ENCODE measurements at places on chromosomes 3 and 15.

DNA sequence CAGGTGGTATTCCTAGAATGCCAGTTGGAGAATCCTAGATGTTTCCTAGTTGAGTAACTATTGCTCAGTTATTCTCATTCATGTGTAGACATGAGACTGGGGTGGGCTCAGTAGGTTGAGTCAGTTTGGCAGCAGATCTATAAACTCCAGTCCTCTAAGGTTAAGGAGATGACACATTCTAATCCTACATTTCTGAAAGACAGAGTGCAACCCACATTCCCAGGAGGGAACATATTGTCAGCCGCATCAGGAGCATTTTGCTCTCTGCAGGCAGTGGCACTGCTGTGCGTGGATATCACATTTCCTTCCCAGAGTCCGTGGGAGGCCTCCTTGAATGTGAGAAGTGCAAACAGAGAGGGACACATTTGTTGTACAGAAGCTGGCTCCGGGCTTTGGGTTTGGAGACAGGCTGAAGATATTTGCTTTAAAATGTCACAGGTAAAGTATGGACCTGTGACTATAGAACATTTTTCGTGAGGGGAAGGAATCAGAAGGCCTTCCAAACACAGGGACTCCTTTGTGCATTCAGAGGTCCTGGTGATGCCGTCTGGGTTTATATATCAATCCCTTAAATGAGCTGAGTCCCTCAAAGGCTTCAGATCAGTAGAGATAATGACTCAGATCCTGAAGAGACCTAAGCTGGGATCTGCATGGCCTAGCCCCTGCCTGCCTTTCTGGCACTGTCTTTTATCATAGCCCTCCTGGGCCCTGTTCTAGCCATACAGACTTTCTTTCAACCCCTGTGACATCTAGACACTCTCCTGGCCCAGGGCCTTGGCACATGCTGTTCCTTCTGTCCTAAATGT lies 156.5 kb downstream of the CADPS start:
- no peak for DNase-seq

- DNase-seq, result no peak
Measured at GRCh38 chr3:189272500-189273119, 100.8 kb downstream of the TPRG1 start.

DNA sequence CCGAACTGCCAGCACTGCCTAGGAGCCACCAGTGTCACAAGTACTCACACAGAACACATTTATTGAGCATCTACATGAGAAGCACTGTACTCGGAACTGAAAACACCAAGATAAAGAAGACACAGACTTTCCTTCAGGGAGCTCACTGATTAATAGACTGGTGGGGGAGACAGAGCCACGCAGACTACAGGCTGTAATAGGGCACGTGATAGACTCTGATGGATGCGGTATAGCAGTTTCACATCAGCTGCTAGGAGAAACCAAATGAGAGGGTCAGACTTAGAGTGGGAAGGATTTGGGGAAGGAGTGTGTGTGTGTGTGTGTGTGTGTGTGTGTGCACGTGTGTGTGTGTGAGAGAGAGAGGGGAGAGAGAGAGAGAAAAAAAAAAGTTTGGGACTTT lies 12.1 kb downstream of the EPHB1 start:
- DNase-seq, result no peak

DNA sequence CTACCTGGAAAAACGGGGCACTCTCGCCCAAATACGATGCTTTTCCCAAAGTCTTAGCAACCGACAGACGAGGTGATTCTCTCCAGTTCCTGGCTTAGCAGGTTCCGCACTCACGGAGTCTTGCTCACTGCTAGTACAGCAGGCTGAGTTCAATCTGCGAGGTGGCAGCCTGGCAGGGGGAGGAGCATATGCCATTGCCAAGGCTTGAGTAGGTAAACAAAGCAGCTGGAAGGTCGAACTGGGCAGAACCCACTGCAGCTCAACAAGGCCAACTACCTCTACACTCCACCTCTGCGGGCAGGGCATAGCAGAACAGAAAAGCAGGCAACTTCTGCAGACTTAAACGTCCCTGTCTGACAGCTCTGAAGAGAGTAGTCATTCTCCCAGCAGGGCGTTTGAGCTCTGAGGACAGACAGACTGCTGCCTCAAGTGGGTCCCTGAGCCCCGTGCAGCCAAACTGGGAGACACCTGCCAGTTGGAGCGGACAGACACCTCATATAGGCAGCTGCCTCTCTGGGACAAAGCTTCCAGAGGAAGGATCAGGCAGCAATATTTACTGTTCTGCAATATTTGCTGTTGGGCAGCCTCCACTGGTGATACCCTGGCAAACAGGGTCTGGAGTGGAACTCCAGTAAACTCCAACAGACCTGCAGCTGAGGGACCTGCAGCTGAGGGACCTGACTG lies 73.4 kb upstream of the CADM2 start:
- DNase-seq, result no peak

DNA sequence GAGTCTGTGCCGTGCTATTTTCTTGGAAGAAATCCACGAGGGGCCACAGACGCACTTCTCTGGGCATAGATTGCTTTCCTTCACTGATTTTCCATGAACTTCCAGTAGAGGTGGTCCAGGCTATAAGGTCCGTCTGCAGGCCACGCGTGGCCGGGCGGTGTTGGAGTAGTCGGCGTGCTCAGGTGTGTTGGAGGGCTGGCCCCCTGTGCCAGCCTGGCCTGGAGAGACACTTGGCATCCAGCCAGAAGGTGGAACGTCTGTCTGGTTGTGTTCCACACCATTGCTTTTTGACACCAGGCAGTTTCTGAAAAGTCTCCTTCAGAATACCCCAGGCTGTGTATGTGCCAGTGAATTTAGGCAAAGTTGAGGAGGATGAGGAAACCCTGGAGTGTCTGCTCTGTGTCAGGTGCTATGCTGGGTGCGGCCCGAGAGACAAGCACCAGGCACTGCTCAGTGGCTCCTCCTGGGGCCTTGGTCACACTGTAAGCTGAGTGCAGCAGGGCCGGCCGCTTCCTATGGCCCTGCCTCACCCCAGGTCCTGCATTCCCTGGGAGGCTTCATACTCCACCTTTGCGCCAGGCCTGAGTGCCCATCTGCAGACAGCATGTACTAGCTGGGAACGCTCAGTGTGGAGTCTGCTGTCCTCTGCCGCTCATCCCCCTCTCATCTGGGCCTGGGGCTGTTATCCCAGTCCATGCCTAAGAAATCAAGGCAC lies 52.1 kb upstream of the TAMM41 start:
- DNase-seq, result no peak

DNA sequence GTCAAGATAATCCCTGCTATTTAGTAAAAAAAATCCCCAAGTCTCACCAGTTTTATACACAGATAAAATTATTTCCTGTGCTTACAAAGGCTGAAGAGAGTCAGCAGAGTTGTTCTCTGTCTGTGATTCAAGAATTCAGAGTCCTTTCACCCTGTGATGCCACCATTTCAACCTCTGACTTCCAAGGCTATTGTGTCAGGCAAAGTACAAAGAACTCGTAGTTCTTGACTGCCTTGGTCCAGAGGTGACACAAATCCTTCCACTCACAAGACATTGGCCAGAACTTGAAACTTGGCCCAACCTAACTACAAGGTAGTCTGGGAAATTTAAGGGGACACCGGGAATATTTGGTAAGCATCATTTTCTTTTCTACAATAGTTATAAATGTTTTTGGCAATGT lies 34.9 kb upstream of the CMC1 start:
- DNase-seq, result no peak

- DNase-seq, result no peak
Measured at GRCh38 chr3:116306720-116307119, 138.6 kb downstream of the LSAMP start.

DNA sequence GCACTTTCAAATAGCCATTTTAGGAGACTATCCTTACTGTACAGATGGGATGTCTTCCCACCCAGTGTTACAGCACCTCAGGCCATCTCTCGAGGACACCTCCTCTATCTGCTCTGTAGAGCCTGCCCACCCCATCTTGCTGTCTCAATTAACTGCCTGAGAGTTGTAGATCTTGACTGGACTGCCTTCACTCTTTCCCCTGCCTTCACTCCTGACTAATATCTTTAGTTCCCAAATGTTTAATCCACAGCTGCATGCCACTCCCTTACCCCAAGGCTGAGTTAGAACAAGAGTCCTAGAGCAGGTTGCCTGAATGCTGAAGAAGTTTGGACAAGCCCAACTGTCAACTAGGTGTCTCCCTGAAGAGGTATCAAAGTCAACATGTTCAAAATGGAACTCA lies 1.3 kb upstream of the PP2D1 start:
- DNase-seq, result no peak

- no peak for DNase-seq
Measured at GRCh38 chr15:82966671-82967071, 14.2 kb upstream of the HOMER2 start.

DNA sequence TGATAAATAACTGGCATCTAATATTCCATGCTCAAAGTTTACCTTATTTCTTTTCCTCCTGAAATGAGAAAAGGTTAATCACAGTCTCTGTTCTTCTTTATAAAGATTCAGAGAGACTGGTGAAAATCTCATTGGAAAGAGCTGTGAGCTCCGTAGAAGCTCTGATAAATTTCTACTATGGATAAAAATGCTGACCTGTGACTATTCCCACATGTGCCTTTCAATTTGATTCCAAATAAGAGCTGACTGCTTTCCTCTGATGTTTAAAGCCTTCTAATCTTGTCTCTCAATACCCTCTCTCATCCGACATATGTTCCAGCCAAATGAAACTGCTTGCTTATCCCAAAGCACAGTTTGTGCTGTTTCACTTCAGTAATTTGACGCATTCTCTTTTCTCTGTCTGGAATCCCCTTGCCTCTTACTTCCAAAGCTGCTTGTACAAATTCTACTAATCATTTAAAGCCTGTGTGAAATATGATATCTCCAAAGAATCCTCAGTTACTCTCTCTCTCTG lies 130.1 kb downstream of the RTP4 start:
- no peak for DNase-seq

- DNase-seq, result peak; percentile 31
Measured at GRCh38 chr3:42501681-42502428, 588 bp upstream of the VIPR1 start.

DNA sequence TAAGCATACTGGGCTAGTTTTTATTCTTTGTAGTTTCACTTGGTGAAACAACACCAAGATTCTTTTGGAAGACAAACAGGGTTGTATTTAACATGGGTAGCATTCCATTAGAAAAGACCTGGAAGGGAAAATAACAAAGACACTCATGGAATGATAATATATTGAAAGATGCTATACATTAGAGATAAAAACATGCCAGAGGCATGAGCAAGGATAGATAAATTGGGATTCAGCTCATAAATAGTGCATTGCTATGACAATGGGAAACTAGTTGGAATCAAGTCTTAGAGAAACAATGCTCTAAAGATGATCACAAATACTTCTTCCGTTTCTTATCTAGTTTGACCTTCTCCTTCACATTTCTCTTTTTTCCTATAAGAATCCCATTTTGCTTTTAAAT lies 677.4 kb downstream of the ZNF385D start:
- DNase-seq, result no peak

DNA sequence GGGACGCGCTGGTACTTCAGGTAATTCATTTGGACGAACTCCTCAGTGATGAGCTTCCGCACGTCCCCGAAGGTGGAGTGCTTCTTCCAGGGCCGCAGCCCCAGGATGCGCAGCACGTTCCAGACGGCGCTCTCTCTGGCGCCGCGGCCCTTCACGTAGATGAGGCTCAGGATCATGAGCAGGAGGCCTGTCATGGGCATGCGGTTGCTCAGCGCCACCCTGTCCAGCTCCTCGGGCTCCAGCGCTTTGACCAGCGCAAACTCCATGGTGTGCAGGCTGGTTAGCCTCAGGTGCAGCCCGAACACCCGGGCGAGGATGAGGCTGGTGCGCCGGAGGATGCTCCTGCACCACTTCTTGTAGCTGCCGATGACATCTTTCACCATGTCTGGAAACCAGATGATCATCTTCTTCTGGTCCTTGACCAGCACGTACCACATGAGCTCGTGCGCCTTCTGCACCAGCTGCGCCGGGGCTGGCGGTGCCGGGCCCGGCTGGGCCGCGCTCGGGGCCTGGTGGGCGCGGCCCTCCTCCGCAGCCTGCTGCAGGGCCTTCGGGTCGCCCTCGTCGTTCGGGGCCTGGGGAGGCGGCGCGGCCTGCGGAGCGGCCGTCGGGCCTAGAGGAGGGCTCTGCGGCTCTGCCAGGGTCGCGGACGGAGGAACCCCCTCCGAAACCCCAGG lies 501 bp downstream of the NDN start:
- DNase-seq, result no peak

GRCh38 chr15:85128621-85129020 lies 147.0 kb downstream of the PDE8A start:
- DNase-seq, result no peak

- no peak for DNase-seq
Measured at GRCh38 chr3:155778462-155778861, 27.6 kb downstream of the C3orf33 start.

- DNase-seq, result no peak
Measured at GRCh38 chr3:16257309-16257708, 7.4 kb downstream of the DPH3 start.

GRCh38 chr3:56775838-56776555 lies 25.8 kb downstream of the ARHGEF3 start:
- DNase-seq, result no peak

GRCh38 chr3:74075241-74075640 lies 450.5 kb upstream of the PDZRN3 start:
- no peak for DNase-seq

- DNase-seq, result no peak
Measured at GRCh38 chr15:68704496-68705021, 116.1 kb downstream of the ANP32A start.

GRCh38 chr3:149895769-149896168 lies 74.9 kb downstream of the PFN2 start:
- DNase-seq, result no peak

GRCh38 chr15:68712886-68713285 lies 107.8 kb downstream of the ANP32A start:
- no peak for DNase-seq

GRCh38 chr3:49761661-49762060 lies 24.7 kb downstream of the IP6K1 start:
- no peak for DNase-seq

DNA sequence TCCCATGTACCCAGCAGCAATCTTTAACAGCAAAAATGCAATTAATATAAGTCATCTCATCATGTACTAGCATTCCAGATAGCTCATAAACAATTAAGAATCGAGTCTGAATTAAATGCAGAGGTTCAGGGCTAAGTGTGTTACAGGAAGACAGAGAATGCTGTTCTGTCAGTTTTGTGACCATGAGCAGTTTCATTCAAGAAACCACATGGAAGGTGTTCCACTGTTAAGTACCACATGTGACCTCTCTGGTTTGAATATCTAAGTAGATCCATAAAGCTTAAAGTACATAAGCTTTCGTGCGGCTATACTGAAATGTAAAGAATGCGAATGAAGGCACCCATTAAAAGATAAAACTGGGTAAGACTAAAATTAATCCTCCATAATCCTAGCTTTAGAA lies 272.3 kb downstream of the IL5RA start:
- no peak for DNase-seq

- DNase-seq, result no peak
Measured at GRCh38 chr3:98406034-98406433, 15.6 kb downstream of the OR5K3 start.

GRCh38 chr3:18234717-18235335 lies 190.3 kb downstream of the SATB1 start:
- no peak for DNase-seq

DNA sequence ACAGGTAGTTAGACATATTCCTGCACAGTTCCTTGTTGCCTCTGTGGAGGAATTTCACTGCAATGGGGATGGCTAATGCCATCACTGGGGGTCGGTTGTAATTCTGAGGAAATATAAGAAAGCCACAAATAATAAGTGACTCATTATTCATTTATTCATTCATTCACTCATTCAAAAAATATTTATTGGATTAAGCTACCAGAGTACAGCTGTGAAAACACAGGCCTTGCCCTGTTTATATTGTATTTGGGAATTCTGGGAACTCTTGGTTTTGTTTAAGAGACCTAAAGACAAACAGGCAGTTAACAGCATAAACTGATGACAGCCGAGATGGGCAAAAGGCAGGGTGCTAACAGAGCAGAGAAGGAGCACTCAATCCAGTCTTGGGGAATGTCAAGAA lies 23.6 kb downstream of the PTX3 start:
- DNase-seq, result no peak
